ENCODE measurements at places on chromosomes 2 and 18. TPM values are rescaled to one million over a fixed set of nuclear protein-coding genes. Genes with fewer than 3 reads are reported as not detected.

DNA sequence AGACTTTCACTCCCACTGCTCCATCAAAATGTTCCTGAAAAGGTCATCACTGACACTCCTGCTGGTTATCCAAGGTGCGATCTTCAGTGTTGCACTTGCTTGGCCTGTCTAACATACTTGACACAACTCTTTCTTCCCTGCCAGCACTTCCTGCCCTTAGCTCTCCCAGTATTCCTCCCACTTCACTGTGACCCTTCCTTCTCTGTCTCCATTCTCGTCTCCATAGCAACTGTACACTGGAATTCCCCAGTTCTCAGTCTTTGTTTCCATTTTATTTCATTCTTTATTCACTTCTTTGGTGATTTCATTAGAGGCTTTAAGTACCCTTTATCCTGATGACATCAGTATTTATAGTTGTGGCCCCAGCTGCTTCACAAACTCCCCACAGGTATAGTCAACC, 333.0 kb downstream of the IRS1 start:
- no peak for DNase-seq

GRCh38 chr2:240441993-240442411, 6.5 kb downstream of the GPC1 start:
- DNase-seq: no peak

DNA sequence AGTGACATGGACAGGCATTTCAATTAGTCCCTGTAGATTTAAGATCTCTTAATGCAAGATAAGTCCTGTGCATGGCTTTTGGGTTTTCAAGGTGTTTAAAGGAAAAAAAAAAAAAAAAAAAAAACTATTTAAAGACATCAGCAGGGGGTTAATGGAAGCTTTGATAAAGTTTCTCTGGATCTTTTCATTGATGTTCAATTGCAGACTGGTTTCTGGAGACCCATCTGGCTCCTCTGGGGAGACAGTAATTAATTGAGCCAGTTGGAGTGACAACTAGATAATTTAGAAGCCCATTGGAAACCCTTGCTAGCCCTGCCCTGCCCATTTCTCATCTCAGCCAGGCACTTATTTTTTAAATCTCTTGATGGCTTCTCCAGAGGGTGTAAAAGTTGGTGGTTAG, 98.7 kb downstream of the EPHA4 start:
- DNase-seq: no peak

- no peak for DNase-seq
Measured at GRCh38 chr2:210496512-210496911, 20.0 kb upstream of the LANCL1 start.

DNA sequence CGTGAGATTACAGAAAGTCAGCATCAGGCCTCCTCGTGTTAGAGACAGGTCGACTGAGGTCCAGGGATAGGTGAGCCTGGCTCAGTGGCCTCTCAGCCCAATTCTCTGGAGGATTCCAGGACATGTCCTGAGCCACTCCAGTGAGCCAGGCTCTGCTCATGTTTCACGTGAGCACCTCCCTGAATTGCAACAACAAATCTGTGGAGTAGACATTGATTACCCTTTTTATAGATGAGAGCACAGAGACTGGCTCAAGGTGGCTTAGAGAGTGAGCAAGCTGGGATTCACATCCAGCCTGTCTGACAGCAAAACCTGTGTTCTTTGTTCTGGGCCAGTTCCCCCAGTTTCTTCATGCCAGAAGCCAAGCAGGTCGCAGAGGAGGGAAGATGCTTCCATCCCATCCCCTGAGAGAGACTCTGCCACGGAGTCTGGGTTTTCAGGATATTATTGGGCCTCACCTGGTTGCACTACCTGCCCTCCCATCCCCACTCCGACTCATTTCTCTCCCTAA, 46.4 kb downstream of the HS1BP3 start:
- DNase-seq: no peak

- DNase-seq: no peak
Measured at GRCh38 chr2:207315131-207315530, 149.4 kb upstream of the KLF7 start.

DNA sequence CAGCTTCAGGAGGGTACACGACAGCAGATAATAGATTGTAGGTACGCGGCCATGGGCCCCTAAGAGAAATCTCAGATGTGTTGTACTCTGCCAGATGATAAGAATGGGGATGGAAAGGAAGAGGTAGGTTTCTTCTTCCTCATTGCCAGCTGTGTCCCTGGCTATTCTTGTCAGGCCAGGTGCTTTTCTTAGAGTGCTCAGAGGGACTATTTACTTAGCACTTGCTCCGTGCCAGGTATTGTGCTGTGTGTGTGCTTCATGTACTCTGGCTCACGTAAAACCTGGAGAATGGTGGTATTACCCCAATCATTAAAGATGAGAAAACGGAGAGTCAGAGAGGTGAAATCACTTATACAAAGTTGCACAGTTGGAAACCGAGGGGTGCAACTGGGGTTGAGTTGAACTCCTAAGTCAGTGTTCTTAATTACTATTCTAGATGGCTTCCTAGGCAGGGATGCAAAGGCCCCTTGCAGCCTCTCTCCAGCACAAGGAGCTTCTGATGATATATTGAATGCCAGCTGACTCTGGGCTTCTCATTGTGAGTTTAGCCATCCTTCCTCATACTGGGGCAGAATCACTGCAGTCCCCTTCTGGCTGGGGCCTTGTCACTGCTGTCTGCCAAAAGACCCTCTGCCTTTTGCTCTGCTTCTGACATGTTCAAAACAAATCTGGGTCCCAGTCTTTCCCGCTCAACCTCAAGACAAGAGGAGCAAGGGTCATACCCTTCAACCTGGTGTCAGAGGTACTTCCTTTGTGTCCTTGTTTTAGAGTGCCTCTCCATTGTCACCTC, 60.7 kb downstream of the LYPD1 start:
- DNase-seq: no peak

GRCh38 chr18:78934551-78935225, 44.9 kb upstream of the SALL3 start:
- no peak for DNase-seq

GRCh38 chr2:63056107-63057050, 5.7 kb downstream of the OTX1 start:
- no peak for DNase-seq

Gene SPDYA
- not detected for total RNA-seq

Gene CFC1
- total RNA-seq: 13.4 TPM

Gene EMX1
- total RNA-seq: 0.31 TPM

Gene ACVR1C
- 0.67 TPM for total RNA-seq

Gene COL4A4
- total RNA-seq: 3.8 TPM

Data from right atrium auricular region (tissue), 2 donors.